ENCODE measurements at places on chromosomes 12 and 14. TPM values are rescaled to one million over a fixed set of nuclear protein-coding genes. Genes with fewer than 3 reads are reported as not detected.

DNA sequence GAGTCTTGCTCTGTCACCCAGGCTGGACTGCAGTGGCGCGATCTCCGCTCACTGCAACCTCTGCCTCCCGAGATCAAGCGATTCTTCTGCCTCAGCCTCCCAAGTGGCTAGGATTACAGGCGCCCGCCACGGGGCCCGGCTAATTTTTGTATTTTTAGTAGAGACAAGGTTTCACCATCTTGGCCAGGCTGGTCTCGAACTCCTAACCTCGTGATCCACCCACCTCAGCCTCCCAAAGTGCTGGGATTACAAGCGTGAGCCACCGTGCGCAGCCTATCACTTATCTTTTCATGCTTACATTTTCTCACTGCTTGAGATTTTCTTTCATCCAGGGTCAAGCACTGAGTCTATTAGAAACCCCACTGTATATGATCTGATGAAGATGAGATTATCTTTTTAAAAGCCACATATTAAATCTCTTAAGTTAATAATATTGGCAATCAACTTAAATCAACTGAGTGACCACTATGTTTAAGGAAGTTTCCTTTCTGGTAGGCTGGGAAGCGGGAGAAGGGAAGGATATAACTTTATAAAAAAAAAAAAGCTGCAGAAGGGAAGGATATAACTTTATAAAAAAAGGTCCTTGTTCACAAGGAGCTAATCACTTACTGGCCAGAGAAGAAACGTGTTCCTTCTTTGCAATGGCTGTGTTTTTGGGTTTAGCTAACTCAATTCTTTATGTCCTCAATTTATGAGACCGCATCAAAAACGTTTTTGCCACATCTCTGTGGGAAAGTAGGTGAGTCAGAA is 1.3 kb upstream of the MDM2 start:
- H3K27me3 ChIP-seq = no peaks in the 10 kb centered on the region
- no peaks in the 10 kb centered on the region for H3K4me1 ChIP-seq
- H3K36me3 ChIP-seq = peaks cover 8% of the 10 kb centered on the region
- H3K4me3 ChIP-seq = no peak overlapping the region
- no peak for DNase-seq
- H3K27ac ChIP-seq = peak overlapping the region; percentile 96

DNA sequence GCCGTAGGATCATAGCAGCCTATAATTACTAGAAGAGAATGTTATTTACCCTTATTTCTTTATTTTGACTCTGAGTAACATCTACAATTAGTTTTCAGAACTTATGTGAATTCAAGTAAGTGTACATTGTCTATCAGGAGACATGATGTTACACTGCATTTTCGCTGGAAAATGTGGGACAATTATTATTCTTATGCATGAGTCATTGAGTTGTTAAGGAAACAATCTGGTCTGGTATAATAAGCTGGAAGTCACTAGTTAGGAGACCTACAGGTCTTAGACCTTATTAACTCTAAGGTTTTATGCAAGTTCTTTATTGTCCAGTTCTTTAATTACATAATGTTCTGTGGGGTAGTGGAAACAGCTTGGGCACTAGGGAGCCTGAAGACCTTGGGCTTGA is 5.8 kb downstream of the KTN1 start:
- no peaks in the 10 kb centered on the region for H3K36me3 ChIP-seq
- no peak overlapping the region for H3K4me3 ChIP-seq
- H3K27ac ChIP-seq = no peak overlapping the region
- peaks cover 8% of the 10 kb centered on the region for H3K4me1 ChIP-seq
- no peaks in the 10 kb centered on the region for H3K27me3 ChIP-seq

GRCh38 chr12:64669270-64669842 is 59.1 kb downstream of the RASSF3 start:
- peak overlapping the region; percentile 76 for H3K27ac ChIP-seq
- H3K4me3 ChIP-seq = peak overlapping the region; percentile 36
- DNase-seq = peak; percentile 78
- H3K36me3 ChIP-seq = no peaks in the 10 kb centered on the region
- H3K4me1 ChIP-seq = peaks cover 18% of the 10 kb centered on the region

DNA sequence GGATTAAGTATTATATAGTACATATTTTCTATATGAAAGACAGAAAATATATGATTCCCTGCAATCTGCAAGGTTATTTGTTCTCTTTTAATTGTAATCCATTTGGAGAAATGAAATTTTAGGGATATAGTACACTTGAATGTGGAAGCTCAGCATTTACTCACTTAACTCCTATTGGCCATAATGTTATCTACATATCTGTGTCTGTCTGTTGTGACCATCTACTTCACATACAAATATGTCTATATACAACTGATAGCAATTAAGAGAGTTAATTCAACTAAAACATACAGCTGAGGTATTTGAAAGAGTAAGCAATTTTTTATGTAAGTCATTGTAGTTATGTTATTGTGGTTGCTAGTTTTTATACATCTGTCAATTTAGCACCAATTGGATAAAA is 12.9 kb downstream of the FOXG1 start:
- no peak overlapping the region for H3K4me3 ChIP-seq
- peaks cover 2% of the 10 kb centered on the region for H3K27me3 ChIP-seq
- H3K36me3 ChIP-seq = no peaks in the 10 kb centered on the region
- H3K27ac ChIP-seq = no peak overlapping the region
- no peaks in the 10 kb centered on the region for H3K4me1 ChIP-seq

DNA sequence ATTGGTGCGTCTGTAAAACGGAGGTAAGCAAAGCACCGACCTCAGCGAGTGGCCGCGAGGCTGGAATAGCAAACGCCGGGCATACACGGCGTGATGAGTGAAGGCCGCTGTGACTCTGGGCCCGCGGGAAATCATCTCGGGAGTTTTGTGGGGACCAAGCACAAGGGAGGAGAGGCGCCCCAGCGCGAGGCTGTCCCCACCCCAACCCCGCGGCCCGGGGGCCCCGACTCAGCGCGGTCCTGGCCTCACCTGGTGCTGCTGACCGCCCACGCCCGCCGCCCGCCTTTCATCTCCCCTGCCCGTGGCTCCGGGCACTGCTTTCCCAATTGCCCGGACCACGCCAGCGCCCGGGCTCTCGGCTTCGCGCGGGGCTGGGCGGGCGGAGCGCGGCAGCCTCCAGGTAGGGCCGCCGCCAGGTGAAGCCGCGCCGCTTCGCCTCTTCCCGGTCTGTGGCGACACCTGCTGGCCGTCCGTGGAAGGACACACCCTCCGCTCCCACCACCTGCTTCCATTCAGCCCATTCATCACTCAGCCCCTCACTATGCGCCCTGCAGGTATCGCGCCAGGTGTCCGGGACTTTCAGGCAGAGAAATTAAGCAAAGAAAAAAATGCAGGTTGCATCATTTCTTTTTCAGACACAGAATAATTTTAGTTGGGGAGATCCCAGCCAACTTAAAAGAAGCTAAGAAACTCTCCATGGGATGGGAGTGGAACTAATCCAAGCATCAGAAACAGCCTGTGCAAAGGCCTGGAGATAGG is 360.4 kb downstream of the MED13L start:
- H3K27ac ChIP-seq = no peak overlapping the region
- no peaks in the 10 kb centered on the region for H3K27me3 ChIP-seq
- no peaks in the 10 kb centered on the region for H3K36me3 ChIP-seq
- DNase-seq = peak; percentile 52

DNA sequence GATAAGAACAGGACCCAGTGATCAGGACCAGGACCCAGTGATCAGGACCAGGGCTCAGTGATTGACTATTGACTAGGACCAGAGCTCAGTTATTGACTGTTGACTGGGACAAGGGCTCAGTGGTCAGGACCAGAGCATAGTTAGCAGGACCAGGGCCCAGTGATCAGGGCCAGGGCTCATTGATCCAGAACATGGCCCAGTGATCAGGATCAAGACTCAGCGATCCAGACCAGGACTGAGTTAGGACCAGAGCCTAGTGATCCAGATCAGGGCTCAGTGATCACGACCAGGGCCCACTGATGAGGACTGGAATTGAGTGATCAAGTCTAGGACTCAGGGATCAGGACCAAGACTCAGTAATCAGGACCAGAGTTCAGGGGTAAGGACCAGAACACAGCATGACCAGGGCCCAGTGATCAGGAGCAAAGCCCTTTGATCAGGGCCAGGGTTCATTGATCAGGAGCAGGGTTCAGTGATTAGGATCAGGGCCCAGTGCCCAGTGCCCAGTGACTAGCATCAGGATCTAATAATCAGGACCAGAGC is 176.0 kb downstream of the TMEM121 start:
- no peak for DNase-seq
- H3K4me3 ChIP-seq = no peak overlapping the region
- H3K4me1 ChIP-seq = no peaks in the 10 kb centered on the region
- H3K27ac ChIP-seq = no peak overlapping the region
- H3K36me3 ChIP-seq = no peaks in the 10 kb centered on the region
- H3K27me3 ChIP-seq = no peaks in the 10 kb centered on the region

DNA sequence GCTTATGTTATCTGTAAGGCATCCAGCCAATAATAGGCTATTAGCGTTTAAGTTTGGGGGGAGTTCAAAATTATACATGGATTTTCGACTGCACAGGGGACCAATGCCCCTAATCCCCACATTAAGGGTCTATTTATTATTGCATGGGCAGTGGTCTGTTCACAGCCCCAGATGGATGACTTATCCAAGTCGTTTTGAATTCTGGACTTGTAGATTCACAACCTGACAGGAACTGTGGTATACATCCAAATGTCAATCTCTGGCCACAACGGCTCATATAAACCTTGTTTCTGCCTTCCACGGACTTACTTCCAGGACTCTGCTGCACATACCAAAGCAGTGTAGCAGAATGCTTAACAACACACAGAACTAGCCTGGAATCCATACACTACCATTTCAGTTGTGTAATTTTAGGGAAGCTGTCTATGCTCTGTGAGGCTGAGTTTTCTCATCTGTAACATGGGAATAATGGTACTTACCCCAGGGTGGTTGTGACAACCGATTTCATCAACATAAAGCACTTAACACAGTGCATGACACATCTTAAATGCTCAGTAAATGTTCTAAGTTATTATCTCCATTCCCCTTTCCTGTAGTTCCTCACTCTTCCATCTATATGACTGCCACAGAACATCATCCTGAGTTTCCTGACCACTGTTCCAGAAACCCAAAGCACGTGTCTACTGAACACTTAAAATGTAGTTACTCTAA is 3.7 kb downstream of the DDX24 start:
- DNase-seq = no peak
- no peak overlapping the region for H3K4me3 ChIP-seq
- no peaks in the 10 kb centered on the region for H3K36me3 ChIP-seq
- H3K27me3 ChIP-seq = no peaks in the 10 kb centered on the region
- H3K27ac ChIP-seq = no peak overlapping the region

DNA sequence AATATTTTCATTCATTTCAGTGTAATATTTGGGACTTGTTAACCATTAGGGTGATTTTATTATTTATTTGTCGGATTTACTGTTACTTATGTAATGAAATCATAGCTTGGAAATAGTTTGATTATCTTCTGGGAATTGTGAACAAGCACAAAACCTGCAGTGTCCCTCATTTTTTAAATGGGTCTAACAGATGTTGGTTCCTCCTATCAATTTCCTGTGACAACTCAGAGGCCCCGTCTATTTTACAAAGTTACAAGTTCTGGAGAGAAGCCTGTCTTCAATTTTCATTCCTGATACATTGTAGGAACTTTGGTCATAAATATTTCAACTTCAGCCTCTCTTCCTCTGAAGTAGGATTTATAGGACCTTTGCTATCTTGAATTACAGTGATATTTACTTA is 101.8 kb upstream of the DNM1L start:
- no peak overlapping the region for H3K4me3 ChIP-seq
- no peaks in the 10 kb centered on the region for H3K27me3 ChIP-seq
- no peak for DNase-seq
- H3K36me3 ChIP-seq = no peaks in the 10 kb centered on the region
- no peaks in the 10 kb centered on the region for H3K4me1 ChIP-seq
- H3K27ac ChIP-seq = no peak overlapping the region

CHFR gene
- total RNA-seq = 125 TPM

BMAL2 gene
- total RNA-seq = 4.5 TPM

ADCK1 gene
- 10.7 TPM for total RNA-seq

GSG1 gene
- total RNA-seq = 1.1 TPM

POTEM gene
- not detected for total RNA-seq

KRT1 gene
- total RNA-seq = 0.94 TPM

Measured in Peyer's patch (tissue), 4 donors.